Activated T-cell treated with anti-CD3 and anti-CD28 coated beads for 48 hours (primary cell): ENCODE measurements at places on chromosomes 6 and 20.

- no peak for DNase-seq
Measured at GRCh38 chr20:10925767-10926166, 252.0 kb upstream of the JAG1 start.

DNA sequence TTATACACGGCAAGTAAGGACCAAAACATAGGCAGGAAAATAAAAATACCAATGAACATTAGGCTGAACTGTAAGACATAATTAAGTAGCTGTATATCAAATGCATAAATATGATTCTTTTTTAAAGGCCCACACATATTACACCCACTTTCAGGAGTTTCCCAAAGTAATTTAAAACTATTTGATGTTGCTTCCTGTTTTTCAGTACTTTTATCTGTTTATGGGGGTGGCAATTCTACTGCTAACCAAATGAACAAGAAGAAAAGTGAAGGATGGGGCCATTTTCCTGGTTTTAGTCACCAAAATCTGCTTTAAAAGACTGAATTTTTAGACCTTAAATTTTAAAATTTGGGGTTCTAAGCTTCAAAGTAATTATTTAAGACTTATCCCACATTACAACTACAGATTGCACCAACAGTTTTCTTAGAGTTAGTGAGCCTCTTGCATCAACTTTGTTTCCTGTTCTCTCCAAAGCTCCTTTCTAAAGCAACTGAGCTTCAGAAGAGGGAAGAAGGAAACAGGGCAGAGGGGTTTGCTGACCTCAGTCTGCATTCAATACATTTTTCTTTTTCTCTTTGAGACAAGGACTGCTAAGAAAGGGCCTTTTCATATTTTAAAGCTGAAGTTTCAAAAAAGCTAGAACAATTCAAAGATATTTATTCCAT is 191.0 kb downstream of the BACH2 start:
- DNase-seq, result no peak

DNA sequence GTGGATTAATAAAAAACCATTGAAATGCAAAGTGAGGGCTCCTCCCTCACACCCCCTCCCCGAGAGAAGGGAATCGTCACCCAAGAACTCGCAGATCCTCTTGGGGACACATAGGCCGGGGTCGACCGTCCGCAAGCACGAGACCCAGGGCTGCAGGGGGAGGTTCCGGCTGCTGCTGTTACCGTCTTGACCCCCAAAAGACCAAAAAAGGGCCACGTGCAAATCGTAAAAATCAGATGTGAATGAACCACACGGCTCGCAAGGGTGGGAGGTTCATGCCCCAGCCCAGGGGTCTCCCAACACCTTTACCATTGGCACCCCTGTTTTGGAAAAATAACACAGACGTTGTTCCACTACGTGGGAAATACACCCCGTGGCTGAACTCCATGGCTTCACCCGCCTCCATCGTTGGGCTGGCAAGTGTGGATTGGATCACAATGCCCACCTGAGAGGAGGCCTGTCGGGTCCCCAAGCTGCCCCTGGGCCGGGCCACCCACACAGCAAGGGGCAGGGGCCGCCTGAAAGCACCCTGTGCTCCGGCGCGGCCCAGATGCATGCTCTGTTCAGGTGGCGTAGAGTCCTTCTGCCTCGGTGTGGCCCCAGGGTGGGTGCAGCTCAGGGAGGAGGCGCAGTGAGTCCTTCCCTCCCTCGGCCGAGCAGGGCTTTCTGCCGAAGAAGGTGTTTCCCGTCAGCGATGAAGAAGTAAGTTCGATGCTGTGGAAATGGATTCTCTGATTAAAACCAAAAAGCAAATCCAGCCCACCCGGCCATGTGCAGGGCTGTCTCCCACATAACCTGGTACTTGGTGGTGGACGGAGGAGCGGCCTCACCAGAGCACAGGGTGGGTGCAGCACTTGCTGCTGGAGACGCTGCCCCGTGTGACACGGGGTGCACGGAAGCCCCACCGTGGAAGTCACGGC is 85.0 kb downstream of the YTHDF1 start:
- DNase-seq, result no peak

- no peak for DNase-seq
Measured at GRCh38 chr20:6657904-6658303, 109.6 kb upstream of the BMP2 start.

DNA sequence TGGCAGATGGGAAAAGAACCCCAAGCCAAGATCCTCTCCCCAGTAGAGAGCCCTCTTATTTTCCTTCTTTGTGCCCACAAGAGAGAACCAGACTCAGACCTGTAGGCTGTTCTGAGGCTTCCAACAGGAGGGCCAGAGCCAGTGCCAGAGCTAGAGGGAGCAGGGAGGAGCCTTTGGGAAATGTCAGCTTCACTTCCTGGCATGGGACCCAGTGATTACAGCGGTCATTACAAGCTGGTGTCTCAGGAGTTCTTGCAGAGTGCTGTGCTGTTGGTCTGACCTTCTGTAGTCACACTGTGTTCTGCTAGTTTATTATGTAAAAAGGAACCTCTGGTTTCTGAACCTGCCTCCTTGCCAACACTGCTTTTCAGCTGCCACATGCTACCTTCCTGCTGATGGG is 38.9 kb downstream of the STK35 start:
- no peak for DNase-seq

GRCh38 chr6:149138699-149139294 is 178.7 kb upstream of the TAB2 start:
- no peak for DNase-seq

DNA sequence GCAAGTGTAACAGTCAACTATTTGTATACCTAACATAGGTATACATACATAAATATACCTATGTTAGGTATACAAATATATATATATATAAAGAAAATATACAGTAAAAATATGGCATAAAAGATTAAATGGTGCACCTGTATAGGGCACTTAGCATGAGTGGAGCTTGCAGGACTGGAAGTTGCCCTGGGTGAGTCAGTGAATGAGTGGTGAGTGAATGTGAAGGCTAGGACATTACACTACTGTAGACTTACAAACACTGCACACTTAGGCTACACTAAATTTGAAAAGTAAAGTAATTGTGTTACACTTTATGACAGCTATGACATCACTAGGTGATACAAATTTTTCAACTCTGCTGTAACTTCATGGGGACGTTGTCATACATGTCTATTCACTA is 65.6 kb downstream of the CDC5L start:
- DNase-seq, result no peak

GRCh38 chr6:35443341-35444030 is 8.7 kb upstream of the FANCE start:
- DNase-seq, result no peak

DNA sequence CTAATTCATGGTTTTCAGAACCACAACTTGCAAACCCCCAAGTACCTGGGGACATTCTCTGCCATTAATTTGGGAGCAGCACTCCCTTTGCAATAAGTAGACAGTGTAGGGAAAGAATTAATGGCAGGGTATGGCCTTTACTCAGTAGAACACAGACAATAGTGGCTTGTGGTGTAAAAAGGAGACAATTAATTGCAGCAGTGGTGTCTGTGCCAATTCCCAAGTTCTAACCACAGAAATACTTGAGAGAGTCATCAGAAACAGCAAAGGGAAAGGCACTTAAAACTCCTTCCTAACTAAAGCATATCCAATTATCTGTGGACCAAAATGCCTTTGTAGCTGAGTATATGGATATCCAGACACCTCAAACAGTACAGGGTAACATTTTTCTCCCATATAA is 257.6 kb upstream of the POU3F2 start:
- DNase-seq, result no peak

DNA sequence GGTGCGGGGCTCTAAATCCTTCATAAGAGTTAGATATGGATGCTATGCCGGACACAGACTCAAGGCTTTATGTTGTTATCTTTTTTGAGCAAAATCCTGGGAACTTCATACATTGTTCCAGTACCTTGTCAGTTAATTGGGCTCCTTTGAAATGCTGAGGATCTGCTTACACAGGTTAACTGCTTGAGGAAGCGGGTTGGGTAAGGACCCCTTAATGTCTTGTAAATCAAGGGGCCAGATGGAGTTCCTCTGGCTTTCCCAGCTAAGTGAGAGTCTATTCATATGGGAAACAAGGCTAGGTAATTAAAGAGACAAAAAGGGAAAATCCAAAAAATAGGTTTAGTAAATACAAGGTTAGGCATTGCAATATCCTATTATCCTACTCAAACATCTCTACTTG is 141.5 kb downstream of the OR2B2 start:
- DNase-seq, result no peak

DNA sequence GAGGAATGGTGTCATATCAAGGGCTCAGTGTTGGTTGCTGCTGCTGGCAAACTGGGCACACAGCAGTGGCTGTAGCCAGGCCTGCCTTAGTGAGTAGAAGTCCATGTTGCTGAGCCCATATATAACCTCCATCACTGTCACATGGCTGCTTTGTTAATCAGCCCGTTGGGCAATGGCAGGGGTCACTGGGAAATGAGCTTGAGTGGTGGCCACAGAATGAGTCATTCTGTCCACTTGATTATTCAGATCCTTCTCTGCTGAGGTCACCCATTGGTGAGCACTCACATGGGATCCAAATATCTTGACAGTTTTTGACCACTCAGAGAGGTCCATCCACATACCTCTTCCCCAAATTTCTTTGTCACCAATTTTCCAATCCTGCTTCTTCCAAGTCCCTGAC is 898.9 kb upstream of the EYS start:
- no peak for DNase-seq

DNA sequence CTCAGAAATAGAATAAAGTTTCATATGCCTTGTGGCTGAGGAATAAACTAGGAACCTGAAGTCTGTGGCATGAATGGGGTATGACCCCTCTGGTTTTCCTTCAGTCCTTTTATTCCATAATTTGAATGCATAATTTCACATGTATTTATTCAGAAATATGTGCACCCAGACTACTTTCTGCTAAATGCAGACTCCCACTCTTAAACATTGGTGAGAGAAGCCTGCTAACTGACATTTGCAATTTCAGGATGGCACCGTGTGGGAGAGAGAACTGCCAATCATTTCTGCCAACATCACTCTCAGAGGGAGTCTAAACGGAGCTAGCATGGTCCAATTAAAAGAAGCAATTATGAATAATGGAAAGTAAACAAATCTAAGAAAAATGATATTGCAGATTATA is 141.3 kb downstream of the ADGRB3 start:
- no peak for DNase-seq

DNA sequence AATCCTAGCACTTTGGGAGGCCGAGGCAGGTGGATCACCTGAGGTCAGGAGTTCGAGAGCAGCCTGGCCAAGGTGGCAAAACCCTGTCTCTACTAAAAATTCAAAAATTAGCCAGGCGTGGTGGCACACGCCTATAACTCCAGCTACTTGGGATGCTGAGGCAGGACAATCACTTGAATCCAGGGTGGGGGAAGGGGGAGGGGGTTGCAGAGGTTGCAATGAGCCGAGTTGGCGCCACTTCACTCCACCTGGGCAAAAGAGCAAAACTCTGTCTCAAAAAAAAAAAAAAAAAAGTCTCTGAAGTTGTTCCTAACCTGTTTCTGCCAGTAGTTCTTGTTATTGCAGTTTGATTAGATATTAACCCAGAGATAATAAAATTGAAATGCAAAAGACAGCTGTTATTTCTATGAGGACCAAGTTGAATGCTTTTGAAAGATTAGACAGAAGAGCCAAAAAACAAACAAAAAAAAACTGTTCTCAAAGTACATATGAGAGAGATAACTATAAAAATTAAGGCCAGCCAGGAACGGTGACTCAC is 22.6 kb downstream of the PIGU start:
- DNase-seq, result no peak

DNA sequence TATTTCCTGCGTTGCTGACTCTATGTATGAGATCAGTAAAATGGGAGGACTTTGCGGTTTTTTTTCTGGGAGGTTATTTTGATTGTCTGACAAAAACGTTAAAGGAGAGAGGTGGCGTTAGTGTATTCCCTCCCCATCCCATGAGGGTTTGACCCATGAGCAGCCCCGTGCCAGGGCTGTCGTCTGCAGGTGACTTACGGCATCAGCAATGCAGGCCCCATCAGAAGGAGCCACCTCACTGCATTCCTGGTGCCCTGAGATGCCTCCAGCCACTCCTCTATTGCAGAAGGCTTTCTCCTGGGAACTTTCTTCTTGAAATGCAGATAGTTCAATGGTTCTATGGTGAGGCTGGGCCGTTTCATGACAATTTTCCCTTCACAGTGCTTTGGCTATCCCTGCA is 149.3 kb downstream of the TTLL2 start:
- no peak for DNase-seq

DNA sequence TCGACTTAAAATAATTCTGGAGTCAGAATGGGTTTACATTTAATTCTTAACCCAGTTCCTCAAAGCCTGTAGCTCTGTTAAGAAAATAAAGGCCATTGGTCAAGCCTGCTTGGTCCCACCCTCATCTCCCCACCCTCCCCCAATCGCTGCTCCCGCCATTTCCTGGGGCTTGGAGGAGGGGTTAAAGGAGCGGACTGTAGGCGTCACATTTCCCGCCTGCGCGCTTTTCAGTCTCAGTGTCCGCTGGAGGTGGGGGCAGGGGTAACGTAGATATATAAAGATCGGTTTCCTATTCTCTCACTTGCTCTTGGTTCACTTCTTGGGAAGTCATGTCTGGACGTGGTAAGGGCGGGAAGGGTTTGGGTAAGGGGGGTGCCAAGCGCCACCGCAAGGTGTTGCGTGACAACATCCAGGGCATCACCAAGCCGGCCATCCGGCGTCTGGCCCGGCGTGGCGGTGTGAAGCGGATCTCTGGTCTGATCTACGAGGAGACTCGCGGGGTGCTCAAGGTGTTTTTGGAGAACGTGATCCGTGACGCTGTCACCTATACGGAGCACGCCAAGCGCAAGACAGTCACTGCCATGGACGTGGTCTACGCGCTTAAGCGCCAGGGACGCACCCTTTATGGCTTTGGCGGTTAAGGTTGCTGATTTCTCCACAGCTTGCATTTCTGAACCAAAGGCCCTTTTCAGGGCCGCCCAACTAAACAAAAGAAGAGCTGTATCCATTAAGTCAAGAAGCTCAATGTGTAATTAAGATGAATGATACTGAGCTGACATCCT is 58.9 kb downstream of the TRIM38 start:
- peak; percentile 85 for DNase-seq

GRCh38 chr20:60313191-60313590 is 355.0 kb downstream of the CDH26 start:
- DNase-seq, result no peak

GRCh38 chr20:57598060-57598459 is 22.2 kb downstream of the ZBP1 start:
- DNase-seq, result no peak

DNA sequence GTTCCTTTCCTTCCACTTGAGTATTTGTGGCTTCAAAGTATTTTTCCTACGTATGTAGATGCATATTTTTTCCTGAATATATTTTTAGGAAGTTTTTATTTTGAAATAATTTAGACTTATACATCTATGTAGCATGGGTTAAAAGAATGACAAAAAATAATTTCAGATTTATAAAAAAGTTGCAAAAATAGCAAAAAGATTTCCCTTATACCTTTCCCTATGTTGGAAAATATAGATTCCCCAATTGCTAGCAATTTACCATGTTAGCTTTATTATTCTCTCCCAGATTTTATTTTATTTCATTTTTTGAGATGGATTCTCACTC is 69.8 kb downstream of the SCAND1 start:
- no peak for DNase-seq

DNA sequence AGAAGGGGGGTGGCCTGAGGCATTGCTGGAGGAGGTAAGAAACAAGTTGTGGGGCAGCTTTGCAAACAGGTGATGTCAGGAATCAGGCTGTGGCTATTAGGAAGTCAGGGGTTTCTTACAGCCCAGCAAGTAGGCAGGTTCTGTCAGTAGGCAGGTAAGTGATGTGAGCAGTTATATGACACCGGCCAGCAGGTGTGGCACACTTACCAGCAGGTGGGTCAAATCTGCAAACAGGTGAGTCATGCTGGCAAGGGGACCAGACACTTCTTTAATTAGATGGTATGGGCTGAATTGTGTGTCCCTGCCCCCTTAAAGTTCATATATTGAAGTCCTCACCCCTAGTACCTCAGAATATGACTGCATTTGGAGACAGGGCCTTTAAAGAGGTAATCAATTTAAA is 16.4 kb upstream of the ENPP4 start:
- no peak for DNase-seq
